ENCODE measurements at places on chromosomes 3 and 15. TPM values are rescaled to one million over a fixed set of nuclear protein-coding genes. Genes with fewer than 3 reads are reported as not detected.

DNA sequence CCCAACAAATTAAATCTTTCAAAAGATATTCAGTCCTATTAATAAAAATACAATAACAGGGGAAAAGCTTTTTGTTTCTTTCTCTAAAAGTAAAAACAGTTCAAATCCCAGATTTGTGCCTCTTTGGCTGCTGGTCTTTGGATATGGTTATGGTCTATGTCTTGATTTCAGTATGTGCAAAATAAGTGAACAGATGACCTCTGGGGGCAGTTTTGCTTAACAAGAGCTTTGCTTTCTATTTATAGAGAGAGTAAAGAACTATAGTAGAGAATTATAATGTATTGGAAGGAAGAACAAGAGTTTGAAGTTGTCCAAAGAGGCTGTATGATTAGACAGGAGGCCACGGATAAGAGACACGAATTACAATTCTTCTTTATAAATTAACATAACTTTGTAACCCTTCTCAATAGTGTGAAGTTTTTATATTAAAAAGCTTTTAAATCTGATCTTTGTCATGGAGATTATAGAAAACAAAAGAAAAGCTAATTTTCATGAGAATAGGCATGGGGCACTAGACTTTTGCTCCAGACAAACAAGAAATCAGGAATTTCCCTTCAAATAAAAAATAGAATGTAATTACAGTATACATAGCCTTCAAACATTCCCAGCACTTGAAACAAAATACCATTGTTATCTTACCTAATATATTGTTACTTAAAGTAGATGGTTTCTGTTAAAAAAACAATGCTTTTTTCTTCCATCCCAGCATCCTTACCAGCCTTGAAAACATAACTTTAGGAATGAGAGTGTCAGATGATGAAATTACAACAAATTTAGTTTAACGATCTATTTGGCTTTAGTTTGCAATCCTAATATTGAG lies 432.7 kb upstream of the ARHGEF26 start:
- no peak for DNase-seq

DNA sequence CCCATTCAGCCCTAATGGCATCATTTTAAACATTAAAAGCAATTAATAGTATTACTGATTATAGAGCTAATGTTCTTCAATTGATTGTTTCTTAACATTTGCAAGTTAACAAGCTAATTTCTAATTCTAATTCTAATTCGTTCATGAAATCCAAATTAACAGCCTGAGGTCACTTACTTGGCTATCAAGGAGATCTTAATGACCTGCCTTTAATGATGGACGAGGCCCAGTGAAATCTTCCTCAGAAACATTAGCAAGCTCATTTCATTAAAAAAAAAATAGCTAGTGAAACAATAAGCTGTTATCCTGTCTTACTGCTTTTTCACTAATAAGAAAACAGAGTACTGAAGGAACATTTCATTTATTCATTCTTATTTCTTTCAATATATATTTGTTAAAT lies 15.4 kb upstream of the RNF7 start:
- DNase-seq: no peak

DNA sequence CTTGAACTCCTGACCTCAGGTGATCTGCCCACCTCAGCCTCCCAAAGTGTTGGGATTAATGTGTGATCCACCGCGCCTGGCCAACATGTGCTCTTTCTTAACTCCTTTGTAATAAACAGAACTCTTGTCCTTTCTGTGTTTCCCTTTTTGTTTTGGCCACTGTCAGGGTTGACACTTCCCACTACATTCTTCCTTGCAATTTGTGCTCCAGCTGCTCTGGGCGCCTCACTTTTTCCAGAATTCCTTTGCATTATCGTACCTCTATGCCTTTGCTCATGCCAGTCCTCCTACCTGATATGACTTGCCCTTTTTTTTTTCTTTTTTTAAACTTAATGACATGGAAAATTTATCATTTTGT lies 38.8 kb upstream of the SMAD3 start:
- DNase-seq: no peak

DNA sequence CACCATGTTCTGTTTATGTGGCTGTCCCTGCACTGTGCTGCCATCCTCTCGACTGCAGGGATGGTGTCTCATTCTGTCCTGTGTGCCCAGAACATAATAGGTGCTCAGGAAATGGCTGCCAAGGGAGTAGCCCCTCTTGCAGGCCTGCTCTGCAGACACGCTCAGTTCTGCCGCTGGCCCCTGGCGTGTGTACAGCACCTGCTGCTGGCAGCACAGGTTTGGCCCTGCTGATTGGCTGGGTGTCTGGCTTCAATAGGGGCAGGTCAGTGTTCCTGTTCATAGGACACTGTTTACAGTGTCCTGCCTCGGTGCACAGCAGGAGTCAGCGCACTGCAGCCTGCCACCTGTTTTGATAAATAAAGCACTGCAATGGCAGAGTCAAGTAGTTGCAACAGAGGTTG lies 146.9 kb downstream of the DNAJB8 start:
- no peak for DNase-seq

DNA sequence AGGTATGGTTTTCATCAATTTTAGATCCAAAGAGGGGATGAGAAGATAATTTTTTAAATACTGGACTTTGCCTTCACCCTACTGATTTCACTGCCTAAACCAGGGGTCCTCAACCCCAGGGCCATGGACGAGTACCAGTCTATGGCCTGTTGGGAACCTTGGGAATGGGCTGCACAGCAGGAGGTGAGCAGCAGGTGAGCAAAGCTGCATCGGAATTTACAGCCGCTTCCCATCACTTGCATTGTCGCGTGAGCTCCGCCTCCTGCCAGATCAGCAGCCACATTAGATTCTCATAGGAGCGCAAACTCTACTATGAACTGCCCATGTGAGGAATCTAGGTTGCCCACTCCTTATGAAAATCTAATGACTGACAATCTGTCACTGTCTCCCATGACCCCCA lies 76.3 kb upstream of the TTBK2 start:
- no peak for DNase-seq

DNA sequence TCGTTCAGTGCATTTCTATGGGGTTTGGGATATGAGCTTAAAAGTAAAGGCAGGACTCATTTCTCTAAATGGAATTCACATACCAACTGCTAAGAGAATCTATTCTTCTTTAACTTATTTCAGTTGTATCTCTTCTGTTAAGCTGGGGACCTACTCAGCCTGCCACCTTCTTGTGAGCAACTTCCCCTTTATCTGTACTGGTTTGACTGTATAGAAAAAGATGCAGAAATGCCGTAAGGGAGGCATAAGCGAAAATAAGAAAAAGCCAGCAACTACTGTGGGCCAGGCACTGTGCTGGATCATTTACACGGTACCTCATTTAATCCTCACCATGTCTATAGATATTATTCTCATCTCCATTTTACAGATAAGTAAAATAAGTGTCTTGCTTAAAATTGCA lies 38.4 kb downstream of the RBMS3 start:
- DNase-seq: no peak

DNA sequence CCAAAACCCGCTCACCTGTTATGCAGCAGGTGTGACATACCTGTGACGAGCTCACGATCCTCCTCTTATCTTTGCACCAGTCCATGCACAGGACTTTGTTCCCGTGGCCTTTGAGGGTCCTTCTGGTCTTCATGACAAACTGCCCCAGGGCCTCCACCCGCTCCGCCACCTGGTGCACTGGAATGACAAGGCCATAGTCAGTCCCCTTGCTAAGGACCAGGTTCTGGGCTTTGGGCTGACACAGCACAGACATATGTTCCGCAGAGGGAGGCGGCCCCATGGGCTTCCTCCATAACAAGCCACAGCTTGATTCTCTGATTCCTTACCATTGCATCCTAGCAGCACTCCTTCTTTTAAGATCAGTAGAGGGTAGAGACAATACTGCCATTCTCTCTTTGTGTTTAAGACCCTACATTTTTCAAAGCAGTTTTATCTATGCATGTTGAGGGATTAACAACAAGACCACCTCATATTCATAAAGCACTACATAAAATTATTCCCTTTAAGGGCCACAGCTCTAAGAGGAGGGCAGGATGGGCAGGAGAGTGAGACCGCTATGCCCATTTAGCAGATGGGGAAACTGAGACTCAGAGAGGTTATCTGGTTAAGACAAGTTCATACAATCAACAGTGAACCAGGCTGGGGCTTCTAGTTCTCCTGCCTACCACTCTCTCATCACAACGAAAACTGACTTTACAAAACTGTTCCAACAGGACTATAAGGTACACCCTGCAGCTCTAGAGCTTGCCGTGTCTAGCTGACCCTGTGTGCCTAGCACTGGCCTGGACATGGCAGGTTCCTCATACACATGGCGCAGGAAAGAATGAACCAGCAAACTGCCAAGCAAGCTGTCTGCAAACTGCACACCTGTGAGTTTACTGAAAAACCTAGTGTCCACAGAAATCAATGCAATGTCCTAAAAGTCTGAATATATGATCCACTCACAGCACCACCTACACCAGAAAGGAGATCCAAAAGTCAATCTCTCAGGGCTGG lies 37.0 kb downstream of the GNB5 start:
- peak; percentile 49 for DNase-seq

DNA sequence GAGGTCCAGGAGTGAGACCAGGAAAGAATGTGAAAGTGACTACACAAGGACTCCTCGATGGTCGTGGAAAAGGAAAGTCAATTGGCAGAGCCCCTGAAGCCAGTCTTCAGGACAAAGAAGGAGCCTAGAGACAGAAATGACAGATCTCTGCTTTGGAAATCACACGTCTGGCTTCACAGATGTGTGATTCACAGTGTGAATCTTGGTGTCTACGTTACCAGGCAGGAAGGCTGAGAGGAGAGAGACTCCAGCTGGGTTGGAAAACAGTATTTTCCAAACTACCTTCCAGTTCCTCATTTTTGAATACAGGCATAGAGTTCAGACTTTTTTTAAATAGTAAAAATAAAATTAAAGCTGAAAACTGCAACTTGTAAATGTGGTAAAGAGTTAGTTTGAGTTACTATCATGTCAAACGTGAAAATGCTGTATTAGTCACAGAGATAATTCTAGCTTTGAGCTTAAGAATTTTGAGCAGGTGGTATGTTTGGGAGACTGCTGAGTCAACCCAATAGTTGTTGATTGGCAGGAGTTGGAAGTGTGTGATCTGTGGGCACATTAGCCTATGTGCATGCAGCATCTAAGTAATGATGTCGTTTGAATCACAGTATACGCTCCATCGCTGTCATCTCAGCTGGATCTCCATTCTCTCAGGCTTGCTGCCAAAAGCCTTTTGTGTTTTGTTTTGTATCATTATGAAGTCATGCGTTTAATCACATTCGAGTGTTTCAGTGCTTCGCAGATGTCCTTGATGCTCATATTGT lies 6.0 kb downstream of the CCR2 start:
- DNase-seq: no peak

DNA sequence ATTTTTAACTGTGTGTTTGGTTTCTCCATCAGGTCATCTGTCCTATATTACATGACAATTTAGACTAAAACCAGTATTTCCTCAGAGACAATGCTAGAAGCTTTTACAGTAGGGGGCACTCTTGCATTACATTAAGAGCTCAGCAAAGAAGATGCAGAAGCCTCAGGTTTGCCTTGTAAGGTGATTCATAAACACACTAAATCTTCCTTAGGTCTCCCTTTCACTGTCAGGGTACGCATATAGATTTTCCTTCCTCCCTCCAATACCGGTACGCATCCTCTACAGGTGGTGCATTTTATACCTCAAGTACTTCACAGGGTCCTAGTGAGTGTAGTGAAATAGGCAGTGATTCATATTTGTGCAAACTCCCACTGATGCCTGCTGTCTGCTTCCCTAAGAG lies 46.5 kb downstream of the CD86 start:
- peak; percentile 46 for DNase-seq

- no peak for DNase-seq
Measured at GRCh38 chr3:100516838-100517237, 24.4 kb downstream of the TMEM45A start.

- DNase-seq: no peak
Measured at GRCh38 chr3:50132421-50133282, 22.5 kb upstream of the SEMA3F start.

DNA sequence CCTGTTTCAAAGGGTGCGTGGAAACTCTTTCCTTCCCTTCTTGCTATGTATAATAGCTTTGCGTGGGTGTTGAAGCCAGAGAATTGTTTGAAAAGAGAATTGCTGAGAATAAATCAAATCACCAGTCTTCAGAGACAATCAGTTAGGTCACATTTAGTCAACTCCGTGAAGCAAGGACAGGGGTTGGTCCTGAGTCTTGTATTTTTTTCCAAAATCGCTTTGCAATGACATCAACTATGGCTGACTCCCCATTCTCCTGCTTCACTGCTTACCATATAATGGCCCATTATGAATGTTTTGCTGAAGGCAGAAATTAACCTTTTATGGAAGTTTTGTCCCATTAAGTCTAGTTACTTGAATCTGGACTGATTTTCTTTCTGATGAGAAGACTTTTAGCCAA lies 852.8 kb downstream of the AGBL1 start:
- DNase-seq: no peak

- no peak for DNase-seq
Measured at GRCh38 chr3:168090306-168091085, 5.2 kb downstream of the GOLIM4 start.

GRCh38 chr3:54827056-54827687 lies 100.7 kb downstream of the LRTM1 start:
- no peak for DNase-seq

DNA sequence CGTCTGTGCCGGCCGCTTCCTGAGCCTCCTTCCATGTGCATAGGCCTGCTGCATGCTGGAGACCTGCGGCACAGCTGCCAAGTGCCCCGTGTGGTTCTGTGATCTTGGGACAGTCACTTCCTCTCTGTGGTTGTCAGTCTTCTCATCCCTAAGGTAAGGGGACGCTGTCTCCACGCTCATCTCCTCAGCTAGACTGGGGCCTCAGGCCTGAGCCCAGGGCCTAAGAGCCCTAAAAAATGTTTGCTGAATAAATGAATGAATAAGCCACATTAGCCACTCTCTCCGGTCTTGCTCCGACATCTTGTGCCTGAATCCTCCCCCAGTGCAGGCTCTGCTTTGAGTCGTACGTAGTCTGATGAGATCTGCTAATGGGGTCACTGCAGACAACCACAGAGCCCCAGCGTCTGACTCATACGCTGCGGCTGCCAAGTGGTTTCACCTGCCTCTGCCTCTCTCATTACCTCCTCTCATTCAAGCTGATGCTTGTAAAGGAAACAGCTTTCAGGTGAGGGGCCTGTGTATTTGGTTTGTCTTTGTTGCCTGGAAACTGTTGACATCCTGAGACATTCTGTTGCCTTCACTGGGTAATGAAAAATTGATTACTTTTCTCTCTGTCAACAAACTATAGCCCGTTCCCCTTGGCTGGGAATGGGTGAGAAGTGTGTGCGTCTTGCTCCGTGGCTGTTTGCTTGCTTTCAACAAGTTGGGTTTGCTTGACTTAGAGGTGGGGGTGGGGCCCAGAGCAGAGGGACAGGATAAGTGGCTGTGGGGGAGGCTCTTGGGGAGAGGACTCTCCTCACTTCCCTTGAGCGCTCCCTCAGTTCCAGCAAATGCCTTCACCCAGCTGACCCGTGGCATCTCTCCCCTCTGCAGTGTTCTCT lies 15.9 kb downstream of the RPLP1 start:
- peak; percentile 47 for DNase-seq

DNA sequence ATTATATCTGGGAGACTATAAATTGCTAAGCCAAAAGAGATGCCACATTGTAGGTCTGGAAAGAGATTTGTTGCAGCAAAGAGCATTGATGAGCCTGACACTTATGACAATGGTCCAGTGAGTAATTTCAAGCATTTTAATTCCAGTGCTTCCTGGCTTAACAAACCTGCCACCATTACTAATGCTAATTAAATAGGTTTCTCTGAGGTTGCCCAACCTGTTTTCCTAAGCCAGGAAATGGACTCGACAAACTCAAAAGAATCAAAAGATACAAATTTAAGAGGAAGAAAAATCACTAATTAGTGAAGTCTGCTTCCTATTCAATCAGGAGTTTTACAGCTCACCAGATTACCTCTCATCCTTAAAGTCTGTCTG lies 36.7 kb upstream of the CTDSPL start:
- DNase-seq: no peak

GRCh38 chr3:11643201-11643603 lies 513 bp downstream of the VGLL4 start:
- DNase-seq: peak; percentile 32

FILIP1L gene
- 22.7 TPM for total RNA-seq

SERINC4 gene
- 0.23 TPM for total RNA-seq
